Kidney (tissue), 22 donors: ENCODE measurements at places on chromosomes 6 and 20. TPM values are rescaled to one million over a fixed set of nuclear protein-coding genes. Genes with fewer than 3 reads are reported as not detected.
A peak's percentile ranks its signal among the peaks of the same experiment; 100 is the strongest.

The GMPR gene
- total RNA-seq = 51.4 TPM

The COL10A1 gene
- 0.50 TPM for total RNA-seq

The MYBL2 gene
- 1.3 TPM for total RNA-seq

The SLC24A3 gene
- total RNA-seq = 5.2 TPM

The AVP gene
- total RNA-seq = not detected

- H3K27ac ChIP-seq = no peak overlapping the region
- no peaks in the 10 kb centered on the region for H3K4me1 ChIP-seq
- DNase-seq = peak; percentile 39
- H3K36me3 ChIP-seq = no peaks in the 10 kb centered on the region
These were observed 167.0 kb downstream of the GMPR start for GRCh38 chr6:16405375-16405774.

DNA sequence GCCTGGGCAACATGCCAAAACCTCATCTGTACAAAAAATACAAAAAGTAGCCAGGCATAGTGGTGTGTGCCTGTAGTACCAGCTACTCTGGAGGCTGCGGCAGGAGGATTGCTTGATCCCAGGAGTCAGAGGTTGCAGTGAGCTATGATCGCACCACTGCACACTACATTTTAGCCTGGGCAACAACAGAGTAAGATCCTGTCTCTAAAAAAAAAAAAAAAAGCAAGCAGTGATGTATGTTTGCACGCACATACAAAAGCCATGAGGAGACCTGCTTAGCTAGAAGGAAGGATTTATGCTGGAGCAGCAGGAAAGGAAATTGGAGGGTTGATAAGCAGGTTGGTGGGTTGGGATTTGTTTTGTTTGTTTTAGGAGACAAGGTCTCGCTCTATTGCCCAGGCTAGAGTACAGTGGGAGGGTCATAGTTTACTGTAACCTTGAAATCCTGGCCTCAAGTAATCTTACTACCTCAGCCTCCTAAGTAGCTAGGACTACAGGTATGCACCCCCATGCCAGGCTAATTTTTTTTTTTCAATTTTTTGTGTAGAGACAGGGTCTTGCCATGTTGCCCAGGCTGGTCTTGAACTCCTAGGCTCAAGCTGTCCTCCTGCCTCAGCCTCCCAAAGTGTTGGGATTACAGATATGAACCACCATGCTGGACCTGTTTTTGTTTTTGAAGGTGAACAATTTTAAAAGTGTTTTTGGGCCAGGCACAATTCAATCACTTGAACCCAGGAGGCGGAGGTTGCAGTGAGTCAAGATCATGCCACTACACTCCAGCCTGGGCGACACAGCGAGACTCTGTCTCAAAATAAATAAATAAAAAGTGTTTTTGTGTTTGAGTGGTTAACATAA, 4.0 kb downstream of the ZSWIM3 start:
- no peak overlapping the region for H3K27ac ChIP-seq
- DNase-seq = no peak
- H3K4me1 ChIP-seq = no peaks in the 10 kb centered on the region
- H3K4me3 ChIP-seq = no peak overlapping the region
- no peaks in the 10 kb centered on the region for H3K36me3 ChIP-seq

- no peaks in the 10 kb centered on the region for H3K27me3 ChIP-seq
- H3K27ac ChIP-seq = peak overlapping the region; percentile 9
- DNase-seq = no peak
- no peak overlapping the region for H3K4me3 ChIP-seq
- H3K4me1 ChIP-seq = no peaks in the 10 kb centered on the region
These were observed 50.2 kb downstream of the ARID1B start for GRCh38 chr6:156827382-156827781.

DNA sequence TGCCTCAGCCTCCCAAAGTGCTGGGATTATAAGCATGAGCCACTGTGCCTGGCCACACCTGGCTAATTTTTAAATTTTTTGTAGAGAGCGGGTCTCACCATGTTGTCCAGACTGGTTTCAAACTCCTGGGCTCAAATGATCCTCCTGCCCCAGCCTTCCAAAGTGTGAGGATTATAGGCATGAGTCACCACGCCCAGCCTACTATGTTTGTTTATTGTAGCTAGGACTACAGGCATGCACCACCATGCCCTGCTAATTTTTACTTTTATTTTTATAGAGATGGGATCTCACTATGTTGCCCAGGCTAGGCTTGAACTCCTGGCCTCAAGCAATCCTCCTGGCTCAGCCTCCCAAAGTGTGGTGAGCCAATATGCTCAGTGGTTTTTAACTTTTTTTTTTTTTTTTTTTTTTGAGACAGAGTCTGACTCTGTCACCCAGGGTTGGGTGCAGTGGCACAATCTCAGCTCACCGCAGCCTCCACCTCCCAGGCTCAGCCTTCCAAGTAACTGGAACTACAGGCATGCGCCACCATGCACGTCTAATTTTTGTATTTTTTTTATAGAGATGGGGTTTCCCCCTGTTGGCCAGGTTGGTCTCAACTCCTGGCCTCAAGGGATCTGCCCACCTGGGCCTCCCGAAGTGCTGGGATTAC, 12.0 kb upstream of the DDX43 start:
- H3K27me3 ChIP-seq = no peaks in the 10 kb centered on the region
- DNase-seq = no peak
- H3K4me1 ChIP-seq = no peaks in the 10 kb centered on the region
- H3K27ac ChIP-seq = no peak overlapping the region
- H3K36me3 ChIP-seq = no peaks in the 10 kb centered on the region
- no peak overlapping the region for H3K4me3 ChIP-seq

GRCh38 chr20:45342855-45343531, 5.2 kb downstream of the SDC4 start:
- H3K27me3 ChIP-seq = no peaks in the 10 kb centered on the region
- peak overlapping the region; percentile 96 for H3K27ac ChIP-seq
- H3K4me1 ChIP-seq = peaks cover 52% of the 10 kb centered on the region
- peak overlapping the region; percentile 57 for H3K4me3 ChIP-seq
- peak; percentile 78 for DNase-seq
- H3K36me3 ChIP-seq = no peaks in the 10 kb centered on the region

GRCh38 chr20:2133318-2134183, 31.9 kb downstream of the STK35 start:
- H3K4me1 ChIP-seq = peaks cover 6% of the 10 kb centered on the region
- no peaks in the 10 kb centered on the region for H3K27me3 ChIP-seq
- no peak for DNase-seq
- no peaks in the 10 kb centered on the region for H3K36me3 ChIP-seq

DNA sequence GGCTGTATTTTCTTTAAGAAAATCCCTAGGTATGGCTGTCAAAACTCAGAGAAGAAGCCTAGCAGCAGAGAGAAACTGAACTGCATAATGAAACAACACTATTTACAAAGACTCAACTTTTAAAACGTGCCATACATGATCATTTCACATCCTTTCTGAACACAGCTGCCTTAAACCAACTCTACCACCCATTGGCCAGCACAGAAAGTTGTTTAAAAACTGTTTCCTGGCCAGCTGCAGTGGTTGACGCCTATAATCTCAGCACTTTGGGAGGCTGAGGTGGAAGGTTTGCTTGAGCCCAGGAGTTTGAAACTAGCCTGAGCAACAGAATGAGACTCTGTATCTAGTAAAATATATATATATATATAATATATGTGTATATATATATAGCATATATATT, 336.4 kb upstream of the SOX4 start:
- DNase-seq = no peak
- H3K4me3 ChIP-seq = no peak overlapping the region
- H3K36me3 ChIP-seq = no peaks in the 10 kb centered on the region
- H3K4me1 ChIP-seq = no peaks in the 10 kb centered on the region
- H3K27me3 ChIP-seq = no peaks in the 10 kb centered on the region
- no peak overlapping the region for H3K27ac ChIP-seq

- DNase-seq = peak; percentile 48
- no peak overlapping the region for H3K4me3 ChIP-seq
- H3K36me3 ChIP-seq = no peaks in the 10 kb centered on the region
- no peaks in the 10 kb centered on the region for H3K4me1 ChIP-seq
- no peak overlapping the region for H3K27ac ChIP-seq
- H3K27me3 ChIP-seq = peaks cover 76% of the 10 kb centered on the region
These were observed 42.3 kb upstream of the NR2E1 start for GRCh38 chr6:108123481-108123929.

DNA sequence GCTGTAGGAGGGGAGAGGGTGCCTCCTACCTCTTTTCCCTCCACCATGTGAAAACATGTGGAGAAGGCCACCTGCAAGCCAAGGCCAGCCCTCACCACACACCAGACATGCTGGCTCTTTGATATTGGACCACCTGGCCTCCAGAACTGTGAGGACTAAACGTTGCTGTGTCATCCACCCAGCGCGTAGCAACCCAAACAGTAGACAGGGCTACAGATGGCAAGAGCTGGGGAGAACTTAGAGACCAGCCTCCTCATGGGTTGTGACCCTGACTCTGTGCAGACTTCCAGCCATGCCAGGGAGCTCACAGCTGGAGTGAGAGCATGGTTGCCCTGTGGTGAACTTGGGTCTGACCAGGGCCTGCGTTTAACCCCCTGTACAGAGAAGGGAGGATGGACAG, 195.9 kb upstream of the CST7 start:
- no peak overlapping the region for H3K4me3 ChIP-seq
- peak; percentile 19 for DNase-seq
- no peak overlapping the region for H3K27ac ChIP-seq
- no peaks in the 10 kb centered on the region for H3K27me3 ChIP-seq

- no peak overlapping the region for H3K4me3 ChIP-seq
- no peak for DNase-seq
- no peak overlapping the region for H3K27ac ChIP-seq
These were observed 608.9 kb downstream of the MAFB start for GRCh38 chr20:40080041-40080652.

- H3K36me3 ChIP-seq = no peaks in the 10 kb centered on the region
- no peak overlapping the region for H3K27ac ChIP-seq
- H3K4me3 ChIP-seq = no peak overlapping the region
- no peak for DNase-seq
- no peaks in the 10 kb centered on the region for H3K27me3 ChIP-seq
These were observed 76.3 kb upstream of the B3GAT2 start for GRCh38 chr6:71033171-71033570.

GRCh38 chr6:73702444-73702843, 6.4 kb downstream of the CD109 start:
- no peak overlapping the region for H3K4me3 ChIP-seq
- H3K27me3 ChIP-seq = no peaks in the 10 kb centered on the region
- DNase-seq = no peak
- no peaks in the 10 kb centered on the region for H3K36me3 ChIP-seq
- H3K4me1 ChIP-seq = no peaks in the 10 kb centered on the region
- H3K27ac ChIP-seq = no peak overlapping the region

- no peak for DNase-seq
- no peak overlapping the region for H3K27ac ChIP-seq
- no peaks in the 10 kb centered on the region for H3K27me3 ChIP-seq
- no peaks in the 10 kb centered on the region for H3K36me3 ChIP-seq
These were observed 62.6 kb upstream of the LY86 start for GRCh38 chr6:6525933-6526332.

DNA sequence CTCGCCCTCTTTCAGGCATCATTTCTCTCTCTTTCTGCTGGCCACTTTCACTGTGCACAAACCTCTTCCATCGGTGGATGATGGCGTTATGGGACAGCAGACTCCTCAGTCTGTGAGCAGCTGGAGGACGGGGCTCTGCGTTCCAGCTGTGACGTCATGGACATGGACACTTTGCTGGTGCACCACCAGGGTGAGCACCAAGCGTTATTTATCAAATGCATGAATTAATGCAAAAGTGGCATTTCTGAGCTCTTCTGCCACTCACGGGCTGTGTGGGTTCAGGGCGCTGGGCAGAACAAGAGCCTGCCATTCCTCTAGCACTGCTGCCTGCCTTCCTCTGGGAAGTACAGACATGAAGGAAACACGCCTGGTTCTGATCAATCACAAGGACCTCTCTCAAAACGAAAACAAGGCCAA, 82.9 kb upstream of the MPC1 start:
- H3K27me3 ChIP-seq = no peaks in the 10 kb centered on the region
- no peak overlapping the region for H3K27ac ChIP-seq
- no peak overlapping the region for H3K4me3 ChIP-seq
- DNase-seq = peak; percentile 72
- no peaks in the 10 kb centered on the region for H3K36me3 ChIP-seq

DNA sequence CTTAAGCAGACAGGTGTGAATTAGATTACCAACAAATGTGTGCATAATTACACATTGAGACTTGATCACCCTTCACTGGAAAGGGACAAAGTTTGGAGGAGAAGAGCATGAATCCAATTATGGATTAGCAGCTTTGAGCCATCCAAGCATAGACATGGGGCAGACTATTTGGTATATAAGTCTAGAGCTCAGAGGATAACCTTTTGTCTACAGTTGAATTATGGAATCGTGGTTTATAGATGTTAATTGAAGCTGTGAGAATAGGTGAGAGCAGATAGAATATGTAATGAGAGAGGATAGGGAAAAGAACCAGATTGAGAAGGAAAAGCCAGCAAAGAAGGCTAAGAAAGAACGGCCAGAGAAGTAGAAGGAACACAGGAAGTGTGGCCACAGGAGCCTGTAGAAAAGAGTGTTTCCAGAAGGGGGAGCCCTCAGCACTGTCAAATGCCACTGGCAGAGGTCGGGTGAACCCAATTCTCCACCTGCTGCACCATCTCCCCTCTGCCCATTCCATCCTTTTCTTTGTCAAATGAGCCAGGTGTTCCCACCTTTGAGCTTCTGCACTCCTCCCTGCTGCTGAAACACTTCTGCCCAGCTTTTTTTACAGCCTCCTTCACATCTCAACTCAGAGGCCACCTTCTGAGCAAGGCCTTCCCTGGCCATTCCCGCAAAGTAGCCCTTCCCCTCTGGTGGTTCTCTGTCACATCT, 7.3 kb downstream of the DNTTIP1 start:
- peak; percentile 56 for DNase-seq
- H3K4me3 ChIP-seq = no peak overlapping the region
- peaks cover 37% of the 10 kb centered on the region for H3K36me3 ChIP-seq
- H3K27ac ChIP-seq = no peak overlapping the region

DNA sequence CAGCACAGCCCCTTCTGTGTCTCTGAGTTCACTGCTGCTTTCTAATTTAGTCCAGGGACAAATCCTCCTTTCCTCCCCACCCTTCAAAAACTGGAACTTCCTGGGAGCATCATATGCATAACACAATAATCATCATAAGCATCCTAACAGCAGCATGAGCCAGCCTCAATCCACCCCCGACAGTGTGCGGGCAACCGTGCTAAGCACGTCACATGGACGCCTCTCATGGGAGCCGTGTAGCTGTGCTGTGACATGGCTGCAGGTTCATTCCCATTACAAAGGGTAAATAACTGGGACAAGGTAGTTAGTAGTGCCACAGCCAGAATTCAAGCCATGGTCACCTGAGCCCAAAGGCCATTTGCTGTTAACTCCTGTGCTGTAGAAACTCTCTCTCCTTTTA, 24.5 kb upstream of the ULBP3 start:
- H3K4me3 ChIP-seq = no peak overlapping the region
- H3K27ac ChIP-seq = no peak overlapping the region
- H3K27me3 ChIP-seq = no peaks in the 10 kb centered on the region

GRCh38 chr6:27468334-27468733, 4.6 kb downstream of the ZNF184 start:
- no peaks in the 10 kb centered on the region for H3K36me3 ChIP-seq
- H3K27me3 ChIP-seq = no peaks in the 10 kb centered on the region
- DNase-seq = no peak
- no peak overlapping the region for H3K27ac ChIP-seq
- no peaks in the 10 kb centered on the region for H3K4me1 ChIP-seq

- H3K36me3 ChIP-seq = no peaks in the 10 kb centered on the region
- H3K27ac ChIP-seq = peak overlapping the region; percentile 16
- peaks cover 11% of the 10 kb centered on the region for H3K4me1 ChIP-seq
These were observed 10.6 kb downstream of the NRN1 start for GRCh38 chr6:5995949-5996713.

- no peaks in the 10 kb centered on the region for H3K4me1 ChIP-seq
- H3K36me3 ChIP-seq = no peaks in the 10 kb centered on the region
- H3K27ac ChIP-seq = no peak overlapping the region
- no peak overlapping the region for H3K4me3 ChIP-seq
- DNase-seq = no peak
These were observed 10.4 kb downstream of the DEFB129 start for GRCh38 chr20:237489-237888.
